ENCODE measurements at places on chromosomes 6 and 20. TPM values are rescaled to one million over a fixed set of nuclear protein-coding genes. Genes with fewer than 3 reads are reported as not detected.

DNA sequence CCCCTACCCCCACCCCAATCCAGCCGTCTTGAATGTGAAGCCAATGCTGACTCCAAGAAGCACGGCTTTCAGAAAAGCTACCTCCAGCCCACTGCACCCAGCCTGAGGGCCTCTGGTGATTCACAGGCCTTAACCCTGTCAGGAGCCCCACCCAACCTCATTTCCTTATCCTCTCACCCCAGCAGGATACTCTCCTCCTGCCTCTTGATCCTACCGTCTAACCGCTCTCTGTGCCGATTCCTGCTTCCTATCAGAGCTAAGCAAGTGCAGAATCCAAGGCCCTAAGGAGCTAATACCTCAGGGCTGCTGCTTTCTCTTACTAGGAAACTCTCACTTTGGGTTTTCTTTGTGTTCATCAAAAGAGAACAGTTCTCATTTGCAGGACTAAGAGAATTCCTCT, 47.2 kb downstream of the TRERF1 start:
- H3K4me1 ChIP-seq: peaks cover 60% of the 10 kb centered on the region
- H3K36me3 ChIP-seq: no peaks in the 10 kb centered on the region
- peak overlapping the region; percentile 61 for H3K4me3 ChIP-seq
- DNase-seq: no peak

PNLDC1 gene
- not detected for polyA plus RNA-seq

DNA sequence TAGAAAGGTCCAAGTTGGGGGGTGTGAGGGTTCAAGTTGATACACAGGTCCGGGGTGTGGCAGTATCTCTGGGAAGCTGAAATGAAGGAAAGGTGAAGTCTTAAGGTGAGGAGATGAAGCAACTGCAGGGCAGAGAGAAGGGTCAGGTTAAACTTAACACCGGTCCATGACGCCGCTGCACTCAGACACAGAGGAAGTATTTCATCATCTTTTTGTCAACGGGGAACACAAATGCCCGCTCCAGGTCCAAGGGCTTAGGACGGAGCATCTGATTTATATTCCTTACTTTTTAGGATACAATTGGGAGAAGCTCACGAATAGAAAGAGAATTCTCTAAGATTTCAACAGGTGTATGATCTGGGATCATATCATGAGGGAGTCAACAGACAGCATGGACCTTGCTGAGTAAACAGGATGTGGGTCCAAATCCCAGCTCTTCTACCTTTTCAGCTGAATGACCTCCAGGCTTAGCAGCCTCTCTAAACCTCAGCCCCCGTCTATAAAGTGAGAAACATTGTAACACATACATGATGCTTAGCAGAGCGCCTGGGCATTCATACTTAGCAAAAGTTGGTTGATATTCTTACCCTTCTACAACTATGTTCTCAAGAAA, 197.5 kb downstream of the ATXN1 start:
- no peak overlapping the region for H3K4me3 ChIP-seq
- no peak for DNase-seq
- H3K4me1 ChIP-seq: peaks cover 5% of the 10 kb centered on the region
- H3K36me3 ChIP-seq: no peaks in the 10 kb centered on the region
- no peak overlapping the region for H3K27ac ChIP-seq

DNA sequence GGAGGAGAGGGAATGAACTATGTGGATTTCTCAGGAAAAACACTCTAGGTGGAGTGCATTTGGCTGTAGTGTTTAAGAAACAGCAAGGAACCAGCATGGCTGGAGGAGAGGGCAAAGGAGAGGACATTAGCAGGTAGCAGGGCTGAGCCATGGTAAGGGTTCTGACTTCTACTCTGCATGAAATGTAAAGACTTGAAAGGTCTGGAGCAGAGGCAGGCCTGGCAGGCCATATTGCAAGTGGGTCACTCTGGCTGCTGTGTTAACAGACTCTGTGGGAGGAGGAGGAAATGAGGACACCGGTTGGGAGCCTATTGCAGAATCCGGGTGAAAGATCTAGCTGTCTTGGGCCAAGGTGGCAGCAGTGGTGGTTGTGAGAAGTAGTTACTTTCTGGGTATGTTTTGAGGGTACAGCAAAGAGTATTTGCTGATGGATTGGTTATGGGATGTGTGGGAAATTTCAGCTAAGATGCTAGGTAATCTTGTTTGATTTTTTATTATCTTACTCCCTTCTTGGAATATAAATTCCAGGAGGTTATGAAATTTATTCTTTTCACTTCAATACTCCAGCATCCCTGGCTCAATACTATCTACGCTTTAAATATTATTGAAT, 115.9 kb upstream of the BCLAF1 start:
- H3K36me3 ChIP-seq: no peaks in the 10 kb centered on the region
- no peak overlapping the region for H3K4me3 ChIP-seq
- DNase-seq: no peak
- H3K27ac ChIP-seq: no peak overlapping the region

DNA sequence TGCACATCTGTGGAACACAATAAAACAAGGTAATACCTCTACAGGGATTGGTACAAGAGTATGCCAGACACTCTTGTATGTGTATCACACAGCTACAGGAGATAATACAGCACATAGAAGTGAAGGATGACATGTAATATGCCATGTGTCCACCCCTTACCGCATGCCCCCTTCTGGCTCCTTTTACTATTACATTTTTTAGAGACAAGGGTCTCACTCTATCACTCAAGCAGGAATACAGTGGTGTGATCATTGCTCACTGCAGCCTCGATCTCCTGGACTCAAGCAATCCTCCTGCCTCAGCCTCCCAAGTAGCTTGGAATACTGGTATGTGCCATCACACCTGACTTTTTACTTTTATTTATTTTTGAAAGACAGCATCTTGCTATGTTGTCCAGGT, 4.2 kb upstream of the NCR3 start:
- peaks cover 49% of the 10 kb centered on the region for H3K4me1 ChIP-seq
- H3K27me3 ChIP-seq: peaks cover 6% of the 10 kb centered on the region
- peak; percentile 75 for DNase-seq

CAPN11 gene
- polyA plus RNA-seq: not detected

GRCh38 chr6:2204272-2204671, 41.1 kb downstream of the GMDS start:
- H3K4me3 ChIP-seq: no peak overlapping the region
- no peak for DNase-seq
- H3K27ac ChIP-seq: no peak overlapping the region
- H3K36me3 ChIP-seq: no peaks in the 10 kb centered on the region
- no peaks in the 10 kb centered on the region for H3K27me3 ChIP-seq

DNA sequence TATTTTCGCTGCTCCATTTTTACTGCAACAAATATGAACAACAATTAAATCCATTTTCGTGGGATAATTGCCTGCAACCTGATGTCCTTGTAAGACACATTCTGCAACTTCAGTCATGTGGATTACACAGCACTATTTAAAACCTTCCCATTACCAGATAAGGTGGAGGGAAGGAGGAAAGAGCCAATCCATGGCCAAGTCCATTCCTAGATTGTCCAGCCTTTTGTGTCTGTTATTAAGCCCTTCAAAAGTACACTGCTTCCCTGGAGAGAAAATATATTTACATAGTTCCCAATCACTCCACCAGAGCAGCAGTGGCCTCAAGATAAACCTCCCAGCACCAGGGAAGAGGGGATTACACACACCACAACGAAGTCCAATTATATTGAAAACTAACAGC, 347.9 kb downstream of the CDH26 start:
- no peaks in the 10 kb centered on the region for H3K4me1 ChIP-seq
- H3K27ac ChIP-seq: no peak overlapping the region
- H3K4me3 ChIP-seq: no peak overlapping the region

GRCh38 chr6:149043476-149044130, 273.9 kb upstream of the TAB2 start:
- H3K27ac ChIP-seq: no peak overlapping the region
- no peak for DNase-seq
- H3K4me1 ChIP-seq: peaks cover 39% of the 10 kb centered on the region
- no peak overlapping the region for H3K4me3 ChIP-seq

DNA sequence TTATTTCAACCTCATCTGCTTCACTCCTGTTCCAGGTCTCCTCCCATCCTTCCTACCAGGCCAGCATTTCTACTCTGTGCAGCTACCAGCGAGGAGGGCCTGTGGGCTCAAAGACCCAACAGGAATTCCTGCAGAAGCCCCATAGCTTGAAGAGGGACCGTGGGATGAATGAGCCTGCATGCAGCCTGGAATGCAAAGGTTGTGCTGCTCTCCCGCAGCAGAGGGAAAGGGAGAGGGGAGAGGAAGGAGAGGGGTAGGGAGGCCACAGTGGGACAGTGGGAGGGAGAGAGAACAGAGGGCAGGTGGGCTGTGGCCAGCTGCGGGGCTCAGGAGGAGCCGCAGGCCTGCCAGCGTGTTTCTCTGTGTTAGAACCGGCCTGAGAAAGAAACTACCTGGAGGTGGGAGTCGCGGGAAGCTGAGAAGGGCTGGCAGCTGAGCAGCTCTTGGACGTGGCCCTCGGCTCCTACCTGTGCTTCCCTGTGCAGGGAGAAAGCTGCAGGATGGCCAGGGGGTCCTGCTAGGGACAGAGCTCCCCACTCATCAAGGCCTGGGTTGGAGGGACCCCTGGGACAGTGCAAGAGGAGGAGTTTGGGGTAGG, 66.1 kb upstream of the MLN start:
- no peak for DNase-seq
- H3K27ac ChIP-seq: no peak overlapping the region
- peaks cover 3% of the 10 kb centered on the region for H3K36me3 ChIP-seq
- H3K27me3 ChIP-seq: peaks cover 33% of the 10 kb centered on the region
